NCI-H1092 (cell line): ENCODE measurements at places on chromosomes 1 and 21.

DNA sequence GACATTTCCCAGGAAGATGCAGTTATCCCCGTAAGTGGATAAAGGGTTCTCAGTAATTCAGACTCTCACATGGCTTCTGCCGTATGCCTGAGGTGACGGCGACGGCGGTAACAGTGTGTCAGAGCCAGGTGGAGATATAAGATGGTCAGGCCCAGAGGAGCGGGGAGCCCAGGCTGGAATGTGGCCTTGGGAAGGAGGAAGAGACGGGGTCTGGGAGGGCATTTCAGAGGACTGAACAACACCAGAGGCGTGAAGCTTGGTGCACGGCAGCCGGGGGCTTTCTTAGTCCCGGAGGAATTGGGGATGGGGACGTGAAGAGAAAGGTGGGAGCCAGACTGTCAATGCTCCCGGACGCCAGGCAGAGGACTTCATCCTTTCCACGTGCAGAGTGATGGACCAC is 1.0 kb downstream of the RER1 start:
- DNase-seq, result no peak

DNA sequence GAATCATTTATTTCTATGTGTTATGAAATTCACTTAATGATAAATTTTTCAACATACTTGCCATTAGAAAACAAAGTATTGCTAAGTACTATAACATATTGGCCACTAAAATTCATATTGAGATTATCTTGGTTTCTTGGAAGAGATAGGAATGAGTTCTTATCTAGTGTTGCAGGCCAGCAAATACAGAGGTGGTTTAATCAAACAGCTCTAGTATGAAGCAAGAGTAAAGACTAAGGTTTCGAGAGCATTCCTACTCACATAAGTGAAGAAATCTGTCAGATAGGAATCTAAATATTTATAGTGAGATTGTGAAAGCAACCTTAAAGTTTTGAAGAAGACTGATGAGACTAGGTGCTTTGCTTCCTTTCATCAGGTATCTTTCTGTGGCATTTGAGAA is 37.9 kb upstream of the FOXE3 start:
- DNase-seq, result no peak

- no peak for DNase-seq
These were observed 34.3 kb upstream of the ECE1 start for GRCh38 chr1:21324368-21325141.

DNA sequence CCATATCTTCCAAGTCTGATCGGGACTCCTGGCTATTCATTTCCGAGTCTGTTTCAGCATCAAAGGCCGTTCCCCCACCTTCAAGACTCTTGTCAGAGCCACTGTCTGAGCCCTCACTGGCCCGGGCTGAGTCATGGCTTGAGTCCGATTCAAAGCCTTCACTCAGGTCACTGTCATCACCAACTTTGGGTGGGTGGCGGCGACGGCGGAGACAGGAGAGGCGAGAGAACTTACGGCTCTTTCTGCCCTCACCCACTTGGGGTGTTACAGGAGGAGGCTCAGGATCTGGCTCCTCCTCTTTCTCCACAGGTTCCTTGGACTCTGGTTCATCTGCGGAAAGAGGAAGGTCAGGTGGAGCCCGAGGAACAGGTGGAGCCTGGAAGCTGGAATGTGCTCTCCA is 16.6 kb downstream of the SMG5 start:
- no peak for DNase-seq

- no peak for DNase-seq
These were observed 17.7 kb upstream of the TBX15 start for GRCh38 chr1:119005724-119006405.

GRCh38 chr1:248776991-248777390 is 21.4 kb upstream of the LYPD8 start:
- DNase-seq, result no peak
